ENCODE measurements at places on chromosomes 16 and 17.
A peak's percentile ranks its signal among the peaks of the same experiment; 100 is the strongest.

GRCh38 chr16:15396948-15397594, 1.5 kb downstream of the MPV17L start:
- no peak for DNase-seq

- no peak for DNase-seq
Observed at GRCh38 chr17:72125226-72125651, 4.4 kb downstream of the SOX9 start.

DNA sequence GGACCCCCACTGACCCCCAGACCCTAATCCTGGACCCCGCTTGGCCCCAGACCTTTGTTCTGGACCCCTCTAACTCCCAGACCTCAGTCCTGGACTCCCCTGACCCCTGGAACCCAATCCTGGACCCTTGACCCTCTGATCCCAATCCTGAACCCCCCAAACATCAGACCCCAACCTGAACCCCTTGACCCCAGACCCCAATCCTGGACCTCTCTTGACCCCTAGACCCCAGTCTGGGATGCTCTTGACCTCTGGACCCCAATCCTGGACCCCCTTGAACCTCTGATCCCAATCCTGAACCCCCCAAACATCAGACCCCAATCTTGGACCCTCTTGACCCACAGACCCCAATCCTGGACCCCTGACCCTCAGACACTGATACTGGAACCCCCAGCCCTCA, 13.5 kb upstream of the P2RX1 start:
- DNase-seq = no peak

DNA sequence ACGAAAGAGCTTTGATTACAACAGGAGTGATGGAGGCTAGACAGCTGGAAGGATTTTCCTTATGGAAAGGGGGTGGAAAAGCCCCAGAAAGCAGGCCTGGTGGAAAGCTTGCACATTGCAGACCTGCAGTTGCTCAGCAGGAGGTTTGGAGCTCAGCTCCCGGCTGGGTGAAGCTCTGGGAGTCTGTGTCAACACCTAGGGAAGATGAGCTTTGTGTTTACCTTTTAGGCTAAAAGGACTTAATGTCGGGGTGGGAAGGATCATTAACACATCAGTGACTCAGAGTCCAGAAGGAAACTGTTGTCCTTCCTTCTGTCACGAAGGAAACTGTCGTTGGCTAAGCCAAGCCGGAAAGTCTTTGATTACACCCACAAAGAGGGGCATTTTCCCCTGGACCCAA, 48.2 kb downstream of the RAP1GAP2 start:
- no peak for DNase-seq

DNA sequence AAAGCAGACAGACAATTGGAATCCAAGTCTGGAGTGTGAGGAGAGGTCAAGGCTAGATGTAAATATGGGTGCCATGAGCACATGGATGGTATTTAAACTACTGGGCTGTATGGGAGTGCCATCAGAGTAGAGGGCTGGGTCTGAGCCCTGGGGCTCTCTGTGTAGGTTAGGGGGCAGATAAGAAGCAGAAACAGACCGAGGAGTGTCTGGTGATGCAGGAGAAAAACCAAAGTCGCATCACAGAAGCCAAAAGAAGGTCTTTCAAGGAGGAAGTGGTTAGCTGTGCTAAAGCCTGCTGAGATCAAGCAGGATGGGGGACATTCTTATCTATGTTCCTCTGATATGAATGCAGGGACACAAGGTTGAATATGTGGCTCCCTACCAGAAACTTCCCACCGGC, 1.9 kb downstream of the TSEN54 start:
- DNase-seq = peak; percentile 55

DNA sequence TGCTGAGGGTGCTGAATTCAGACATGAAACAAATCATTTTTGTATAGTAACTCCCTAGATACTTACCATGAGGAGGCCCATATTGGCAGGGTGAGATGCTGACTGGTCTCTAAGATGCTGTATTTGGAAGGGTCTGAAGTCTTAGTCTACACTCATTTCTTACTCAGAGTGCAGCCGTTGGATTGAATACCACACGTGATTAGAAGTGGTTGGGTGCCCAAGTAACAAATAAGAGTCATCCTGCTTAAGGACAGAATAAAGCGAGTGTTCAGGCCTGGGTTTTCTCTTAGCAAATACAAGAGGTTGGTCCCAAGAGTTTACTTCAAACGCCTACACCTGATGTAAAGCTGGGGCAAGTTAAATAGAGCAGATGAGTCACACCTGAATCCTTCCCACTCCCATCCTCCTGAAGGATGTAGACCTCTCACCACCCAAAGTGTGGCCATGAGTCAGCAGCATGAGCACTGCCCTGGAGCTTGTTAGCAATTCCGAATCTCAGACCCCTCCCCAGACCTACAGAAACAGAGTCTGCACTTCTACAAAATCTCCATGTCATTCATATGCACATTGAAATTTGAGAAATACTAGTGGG, 284.6 kb upstream of the CDH5 start:
- no peak for DNase-seq

DNA sequence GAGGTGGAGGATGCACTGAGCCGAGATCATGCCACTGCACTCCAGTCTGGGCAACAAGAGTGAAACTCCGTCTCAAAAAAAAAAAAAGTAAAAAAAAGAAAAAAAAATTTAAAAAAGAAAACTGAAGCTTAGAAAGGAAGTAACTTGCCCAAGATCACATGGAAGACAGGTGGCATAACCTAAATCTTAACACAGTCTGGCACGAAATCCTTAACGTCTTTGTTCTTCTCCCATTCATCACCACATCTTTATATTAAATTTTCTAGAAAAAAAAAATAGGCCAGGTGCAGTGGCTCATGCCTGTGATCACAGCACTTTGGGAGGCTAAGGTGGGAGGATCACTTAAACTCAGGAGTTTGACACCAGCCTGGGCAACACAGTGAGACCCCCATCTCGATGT, 9.3 kb downstream of the WDR59 start:
- DNase-seq = no peak

DNA sequence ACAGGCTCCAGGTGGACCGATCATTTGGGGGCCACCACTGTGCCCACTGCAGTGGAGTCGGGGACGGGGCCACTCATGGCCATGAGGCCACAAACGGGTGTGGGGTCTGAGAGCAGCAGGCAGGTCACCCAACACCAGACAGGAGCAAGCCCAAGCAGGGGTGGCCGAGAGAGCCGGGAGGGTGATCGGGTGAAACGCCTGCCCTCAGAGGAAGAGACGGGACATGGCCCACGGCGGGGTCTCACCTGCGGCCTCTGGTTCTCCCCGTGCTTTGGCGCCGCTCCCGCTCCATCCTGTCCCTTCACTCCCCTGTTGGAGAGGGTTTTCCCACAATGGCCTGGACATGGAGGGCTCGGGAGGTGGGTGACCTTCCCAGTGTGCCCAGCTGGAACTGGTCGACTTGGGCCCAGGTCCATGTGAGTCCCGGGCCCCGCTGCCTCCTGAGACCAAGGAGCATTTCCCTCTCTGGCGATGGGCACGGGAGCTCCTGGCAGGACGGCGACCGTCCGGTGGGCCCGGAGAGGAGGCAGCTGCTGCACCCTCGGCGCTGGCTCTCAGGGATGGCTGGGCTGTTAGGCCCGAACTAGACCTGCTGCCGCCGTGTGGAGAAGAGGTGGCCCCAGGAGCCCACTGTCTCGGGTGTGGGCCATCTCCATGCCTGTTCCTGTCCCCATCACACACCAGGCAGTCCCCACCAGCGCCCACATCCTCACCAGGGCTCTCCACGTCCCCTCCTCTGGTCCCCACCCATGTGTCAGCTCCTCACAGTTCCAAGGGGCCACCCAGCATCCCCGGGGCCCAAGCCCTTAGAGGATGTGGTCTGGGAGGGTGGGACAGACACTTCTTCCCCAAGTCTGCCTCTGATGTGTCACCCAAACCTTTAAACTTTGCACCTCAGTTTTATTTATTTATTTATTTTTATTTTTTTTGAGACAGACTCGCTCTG, 13.4 kb upstream of the BAHCC1 start:
- DNase-seq = peak; percentile 50

DNA sequence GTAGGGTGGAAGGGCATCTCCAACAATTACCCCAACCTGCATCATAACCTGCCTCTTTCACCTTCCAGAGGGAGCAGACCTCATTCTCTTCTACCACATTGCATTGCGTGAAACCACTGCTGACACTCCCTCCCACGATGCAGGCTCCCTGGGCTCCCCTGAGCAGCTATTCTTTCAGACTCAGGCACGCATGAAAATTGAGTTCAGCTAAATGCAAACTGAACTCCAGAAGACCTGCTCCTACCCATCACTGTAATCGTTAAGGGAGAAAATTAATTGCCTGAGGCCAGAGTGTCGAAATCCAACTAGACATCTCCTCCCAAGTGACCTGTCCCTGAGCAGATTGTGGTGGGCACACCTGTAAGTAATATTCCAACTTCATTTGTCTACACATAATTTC, 186.0 kb downstream of the GRIN2A start:
- DNase-seq = no peak

- DNase-seq = no peak
Observed at GRCh38 chr17:1001640-1002411, 4.9 kb downstream of the TIMM22 start.

DNA sequence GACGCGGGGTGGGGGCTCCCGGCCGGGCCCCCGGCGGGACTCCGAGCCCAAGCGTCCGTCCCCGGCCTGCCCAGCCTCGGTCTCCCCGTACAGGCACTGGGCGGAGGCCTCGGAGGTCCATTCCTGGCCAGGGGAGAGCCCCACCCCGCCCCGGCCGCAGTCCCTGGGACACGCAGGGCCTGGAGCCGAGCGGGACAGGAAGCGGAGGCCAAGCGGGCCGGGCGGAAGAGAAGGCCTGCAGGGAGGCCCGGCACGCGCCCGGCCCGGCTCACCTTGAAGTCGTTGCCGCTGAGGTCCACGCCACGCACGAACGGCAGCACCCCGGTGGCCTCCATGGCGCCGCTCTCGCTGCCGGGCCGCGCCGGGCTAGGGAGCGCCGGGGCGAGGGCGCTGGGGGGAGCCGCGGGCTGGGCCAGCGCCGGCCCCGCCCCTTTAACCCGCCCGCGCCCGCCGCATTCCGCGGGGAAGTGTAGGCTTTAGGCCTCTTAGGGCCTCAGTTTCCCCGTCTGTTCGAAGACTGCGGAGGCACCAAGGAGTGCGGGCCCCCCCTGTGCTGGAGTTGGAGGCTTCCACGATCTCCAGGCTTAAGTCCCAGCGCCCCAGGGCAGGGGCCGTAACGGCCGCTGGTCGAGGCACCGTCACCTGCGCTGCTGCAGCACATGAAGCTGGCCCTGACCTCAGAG, at the start of gene FLII:
FLII (minus strand) TSS at position 383 of the 683 bp plus-strand sequence; CDS start at position 335, 48 bp downstream.
- DNase-seq = peak; percentile 45

DNA sequence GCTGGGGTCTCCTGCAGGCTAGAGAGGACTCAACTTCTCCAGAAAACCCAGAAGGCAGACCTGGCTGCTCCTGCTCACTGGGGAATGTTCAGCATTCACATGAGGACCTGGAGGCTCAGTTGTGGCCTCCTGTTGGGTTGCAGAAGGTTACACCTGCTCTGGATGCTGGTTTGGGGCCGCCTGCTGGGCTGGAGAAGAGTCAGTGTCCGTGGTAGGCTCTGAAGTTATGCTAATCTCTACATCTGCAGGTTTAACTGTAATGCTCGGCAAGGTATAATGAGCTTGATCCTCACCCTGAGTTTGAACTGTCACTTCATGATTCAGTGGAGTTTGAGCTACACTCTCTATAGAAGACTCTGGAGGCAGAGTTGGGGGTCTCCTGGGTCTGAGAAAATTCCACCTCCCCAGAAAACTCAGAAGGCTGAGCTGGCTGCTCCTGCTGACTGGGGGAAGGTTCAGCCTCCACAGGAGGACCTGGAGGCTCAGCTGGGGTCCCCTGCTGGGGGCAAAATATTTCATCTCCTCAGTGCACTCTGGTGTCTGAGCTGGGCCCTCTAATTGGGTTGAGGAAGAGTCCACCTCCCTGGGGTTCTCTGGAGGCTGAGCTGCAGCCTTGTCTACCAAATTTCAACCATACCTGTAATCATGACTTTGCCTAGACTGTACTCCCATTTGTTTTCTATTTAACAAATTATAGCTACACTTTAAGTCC, 23.5 kb downstream of the RDM1 start:
- peak; percentile 19 for DNase-seq

All from CD4-positive, alpha-beta T cell treated with Interleukin-2 at 100 ng/mL for 4 hours (primary cell).